ENCODE measurements at places on chromosomes 16 and 17.

DNA sequence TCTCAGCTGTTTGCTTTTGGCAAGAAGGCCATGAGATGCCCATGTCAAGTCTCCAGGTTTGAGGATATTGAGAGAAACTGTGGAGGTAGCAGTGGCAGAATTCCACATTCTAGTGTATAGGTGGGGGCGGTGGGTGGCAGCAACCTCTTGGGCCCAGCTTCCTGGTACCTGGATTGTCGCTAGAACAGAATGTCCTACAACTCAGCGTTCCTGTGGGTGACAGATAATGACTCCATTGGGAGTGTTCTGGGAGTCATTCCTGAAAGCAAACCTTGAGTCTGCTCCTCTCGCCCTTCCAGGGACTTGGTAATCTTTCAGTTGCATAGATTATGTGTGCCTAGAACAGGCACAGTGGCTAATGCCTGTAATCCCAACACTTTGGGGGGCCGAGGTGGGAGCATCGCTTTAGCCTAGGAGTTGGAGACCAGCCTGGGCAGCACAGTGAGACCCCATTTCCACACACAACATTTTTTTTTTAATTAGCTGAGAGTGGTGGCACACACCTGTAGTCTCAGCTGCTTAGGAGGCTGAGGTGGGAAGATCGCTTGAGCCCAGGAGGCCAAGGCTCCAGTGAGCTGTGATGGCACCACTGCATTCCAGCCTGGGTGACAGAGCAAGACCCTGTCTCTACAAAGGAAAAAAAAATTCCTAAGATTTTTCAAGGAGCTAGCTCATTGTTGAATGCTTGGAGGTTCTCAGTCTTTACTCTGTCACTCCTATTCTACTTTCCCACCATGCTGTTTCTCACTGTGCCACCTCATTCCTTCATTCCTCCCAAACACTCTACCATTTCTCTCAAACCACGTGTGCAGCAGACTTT is 37.9 kb upstream of the METTL16 start:
- no peak for DNase-seq

DNA sequence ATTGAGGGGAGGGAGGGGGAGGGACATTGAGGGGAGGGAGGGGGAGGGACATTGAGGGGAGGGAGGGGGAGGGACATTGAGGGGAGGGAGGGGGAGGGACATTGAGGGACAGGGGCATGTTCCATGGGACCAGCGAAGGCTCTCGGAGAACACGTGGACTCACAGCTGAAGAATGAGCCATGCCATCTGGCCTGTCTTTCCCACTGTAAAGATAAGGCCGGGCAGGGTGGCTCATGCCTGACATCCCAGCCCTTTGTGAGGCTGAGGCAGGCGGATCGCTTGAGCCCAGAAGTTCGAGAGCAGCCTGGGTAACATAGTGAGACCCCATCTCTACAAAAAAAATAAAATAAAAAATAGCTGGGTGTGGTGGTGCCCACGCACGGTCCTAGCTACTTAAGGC is 32.5 kb downstream of the RPH3AL start:
- DNase-seq: no peak

DNA sequence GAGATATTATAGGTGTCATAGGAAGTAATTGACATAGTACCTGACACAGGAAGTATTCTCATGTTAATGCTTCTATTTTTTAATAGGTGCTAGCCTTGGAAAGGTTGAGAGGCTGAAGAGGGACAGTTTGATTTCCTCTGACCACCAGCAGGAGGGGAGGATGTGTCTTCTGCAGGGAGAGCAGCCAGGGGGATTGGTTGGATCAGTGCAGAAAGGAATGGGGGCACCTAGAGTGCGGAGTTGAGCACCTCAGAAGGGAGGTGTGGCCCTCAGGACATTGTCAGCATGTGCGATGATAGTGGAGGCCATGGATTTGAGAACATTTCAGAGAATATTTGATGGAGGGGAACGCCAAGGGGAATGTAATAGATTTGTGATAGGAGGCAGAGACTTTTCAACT is 23.4 kb downstream of the HAPSTR1 start:
- no peak for DNase-seq

DNA sequence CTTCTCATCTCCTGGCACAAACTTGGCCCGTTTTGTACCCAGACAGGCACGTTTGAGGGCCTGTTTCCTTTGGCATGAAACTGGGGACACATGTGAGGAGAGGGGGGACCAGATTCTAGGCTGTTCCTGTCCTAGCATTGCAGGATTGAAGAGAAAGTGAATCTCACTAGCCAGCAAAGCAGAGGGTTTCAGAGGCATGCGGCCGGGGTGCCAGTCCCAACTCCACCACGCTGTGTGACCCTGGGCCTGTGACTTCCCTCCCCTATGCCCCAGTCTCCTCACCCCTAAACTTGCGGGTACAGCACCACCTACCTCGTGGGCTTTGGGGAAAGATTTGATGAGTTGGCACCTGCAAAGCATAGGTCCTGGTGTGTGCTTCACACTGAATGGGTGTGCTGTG is 53.5 kb upstream of the CIBAR2 start:
- DNase-seq: no peak

DNA sequence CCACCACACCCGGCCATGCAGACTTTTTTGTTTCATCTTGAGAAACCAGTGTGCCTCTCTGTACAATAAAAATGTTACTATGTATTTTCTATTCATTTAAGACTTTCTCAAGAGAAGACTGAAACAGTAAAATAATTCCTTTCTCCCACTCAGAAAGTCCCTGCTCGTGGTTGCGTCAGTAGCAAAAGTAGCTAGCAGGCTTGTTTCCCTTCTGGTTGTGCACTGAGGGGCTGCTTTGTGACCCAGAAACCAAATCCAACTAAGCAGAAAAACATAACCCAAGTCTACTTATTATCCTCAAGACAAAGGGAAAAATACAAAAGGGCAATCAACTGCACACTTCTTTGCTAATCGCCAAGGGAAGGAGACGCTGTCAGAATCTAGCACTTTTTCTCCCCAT is 3.4 kb upstream of the PNPO start:
- DNase-seq: no peak

GRCh38 chr16:59067205-59067604 is 333.1 kb upstream of the GOT2 start:
- DNase-seq: no peak

DNA sequence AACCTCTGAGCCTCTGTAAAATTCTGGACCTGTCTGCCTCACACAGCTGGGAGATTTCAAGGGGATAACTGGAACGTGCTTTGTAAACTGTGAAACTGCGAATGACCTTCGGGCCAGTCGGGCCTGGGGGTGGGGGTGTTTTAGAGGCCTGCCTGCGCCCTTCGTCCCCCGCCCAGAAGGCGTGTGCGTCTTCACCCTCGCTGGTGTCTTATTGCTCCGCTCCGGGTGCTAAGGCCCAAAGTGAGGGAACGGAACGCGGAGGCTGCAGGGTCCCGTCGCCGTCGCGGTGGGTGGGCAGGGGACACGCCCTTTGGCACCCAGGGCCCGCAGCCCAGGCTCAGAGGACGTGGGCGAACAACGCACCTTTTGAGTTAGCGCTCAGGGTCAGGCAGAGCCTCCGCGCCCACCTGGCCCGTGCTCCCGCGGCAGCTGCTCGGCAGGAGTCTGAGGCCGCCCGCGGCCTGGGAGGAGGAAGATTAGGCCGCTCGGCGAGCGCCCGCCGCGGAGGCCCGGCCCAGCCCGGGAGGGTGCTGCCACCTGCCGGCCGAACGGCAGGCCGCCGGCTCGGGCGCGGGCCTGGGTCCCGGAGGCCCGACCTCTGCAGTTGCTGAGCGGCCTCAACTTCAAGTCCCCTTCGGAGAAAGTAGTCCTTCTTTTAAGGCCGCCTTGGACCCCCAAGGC is 29.7 kb downstream of the DCAKD start:
- no peak for DNase-seq
